Aorta (tissue), 5 donors: ENCODE measurements at places on chromosomes 12 and 14. TPM values are rescaled to one million over a fixed set of nuclear protein-coding genes. Genes with fewer than 3 reads are reported as not detected.

PIWIL1 gene
- polyA plus RNA-seq: not detected

EML1 gene
- polyA plus RNA-seq: 27.4 TPM

RGS6 gene
- not detected for polyA plus RNA-seq

TDRD9 gene
- 1.1 TPM for polyA plus RNA-seq

SMIM41 gene
- polyA plus RNA-seq: not detected

SIRT4 gene
- 2.5 TPM for polyA plus RNA-seq

C12orf54 gene
- polyA plus RNA-seq: not detected

LRP1-AS gene
- polyA plus RNA-seq: not detected

RPL36AL gene
- 576 TPM for polyA plus RNA-seq

MAP1LC3B2 gene
- 3.5 TPM for polyA plus RNA-seq

FOXM1 gene
- 0.20 TPM for polyA plus RNA-seq
